ENCODE measurements at places on chromosomes 13 and 19. TPM values are rescaled to one million over a fixed set of nuclear protein-coding genes. Genes with fewer than 3 reads are reported as not detected.

The ZNF576 gene
- total RNA-seq, result 15.9 TPM

The OXGR1 gene
- 4.8 TPM for total RNA-seq

The PLPP2 gene
- total RNA-seq, result 114 TPM

The IGFL3 gene
- total RNA-seq, result 46.7 TPM

The MEIS3 gene
- 4.6 TPM for total RNA-seq
